ENCODE measurements at places on chromosomes 11 and 22.

- peak; percentile 14 for DNase-seq
These were observed 615 bp downstream of the STT3A start for GRCh38 chr11:125593114-125593820.

DNA sequence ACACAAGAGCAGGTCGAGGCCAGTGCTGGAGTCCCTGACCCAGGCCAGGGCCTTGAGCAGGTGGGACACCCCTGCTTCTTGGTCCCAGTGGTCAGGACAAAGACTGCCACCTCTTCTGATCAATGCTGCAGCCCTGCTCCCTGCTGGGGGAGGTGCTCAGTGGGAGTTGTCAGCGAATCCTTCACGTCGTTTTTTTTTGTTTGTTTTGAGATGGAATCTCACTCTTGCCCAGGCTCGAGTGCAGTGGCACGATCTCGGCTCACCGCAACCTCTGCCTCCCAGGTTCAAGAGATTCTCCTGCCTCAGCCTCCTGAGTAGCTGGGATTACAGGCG lies 34.7 kb downstream of the NUP50 start:
- no peak for DNase-seq

GRCh38 chr11:83862691-83863090 lies 576.5 kb upstream of the CCDC90B start:
- no peak for DNase-seq

GRCh38 chr11:71211631-71212030 lies 40.7 kb downstream of the SHANK2 start:
- DNase-seq: no peak

DNA sequence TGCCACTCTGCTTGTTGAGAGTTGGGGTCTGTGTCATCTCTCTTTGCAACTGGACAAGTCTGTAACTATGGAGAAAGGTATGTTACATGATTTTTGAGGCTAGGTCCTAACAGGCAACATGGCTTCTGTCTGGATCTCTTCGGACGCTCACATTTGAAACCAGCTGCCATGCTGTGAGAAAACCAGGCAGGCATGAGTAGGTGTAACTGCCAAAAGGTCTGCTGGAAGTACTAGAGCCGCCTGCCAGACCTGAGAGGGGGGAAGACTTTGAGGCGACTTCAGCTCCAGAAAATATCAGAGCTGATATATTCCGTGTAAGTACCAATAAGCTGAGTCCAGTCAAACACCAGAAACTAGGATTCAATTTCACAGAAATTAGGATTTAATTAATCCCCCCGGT lies 579.5 kb downstream of the LRRC4C start:
- no peak for DNase-seq

DNA sequence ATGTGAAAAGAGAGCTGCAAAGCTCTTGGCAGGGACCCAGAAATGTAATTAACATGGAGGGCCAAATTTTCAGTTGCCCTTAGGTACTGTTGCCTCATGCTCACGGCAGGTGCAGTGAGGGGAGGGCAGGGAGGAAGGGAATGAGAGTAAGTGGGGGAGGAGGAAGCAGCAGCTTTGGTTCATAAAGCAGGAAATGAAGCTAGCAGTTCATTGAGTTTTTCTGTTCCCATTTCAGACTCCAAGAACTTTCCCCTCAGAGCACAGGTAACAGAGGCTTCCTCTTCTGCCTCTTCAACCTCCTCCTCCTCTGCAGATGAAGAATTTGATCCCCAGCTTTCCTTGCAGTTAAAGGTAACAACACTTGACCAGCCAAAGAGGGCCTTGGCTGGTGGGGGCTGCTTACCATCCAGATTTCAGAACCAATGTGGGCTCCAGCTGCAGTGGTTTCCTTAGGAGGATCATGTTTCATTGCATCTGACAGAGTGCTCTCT lies 57.9 kb upstream of the PARVA start:
- DNase-seq: no peak

GRCh38 chr11:76659672-76660532 lies 10.6 kb downstream of the LRRC32 start:
- no peak for DNase-seq

DNA sequence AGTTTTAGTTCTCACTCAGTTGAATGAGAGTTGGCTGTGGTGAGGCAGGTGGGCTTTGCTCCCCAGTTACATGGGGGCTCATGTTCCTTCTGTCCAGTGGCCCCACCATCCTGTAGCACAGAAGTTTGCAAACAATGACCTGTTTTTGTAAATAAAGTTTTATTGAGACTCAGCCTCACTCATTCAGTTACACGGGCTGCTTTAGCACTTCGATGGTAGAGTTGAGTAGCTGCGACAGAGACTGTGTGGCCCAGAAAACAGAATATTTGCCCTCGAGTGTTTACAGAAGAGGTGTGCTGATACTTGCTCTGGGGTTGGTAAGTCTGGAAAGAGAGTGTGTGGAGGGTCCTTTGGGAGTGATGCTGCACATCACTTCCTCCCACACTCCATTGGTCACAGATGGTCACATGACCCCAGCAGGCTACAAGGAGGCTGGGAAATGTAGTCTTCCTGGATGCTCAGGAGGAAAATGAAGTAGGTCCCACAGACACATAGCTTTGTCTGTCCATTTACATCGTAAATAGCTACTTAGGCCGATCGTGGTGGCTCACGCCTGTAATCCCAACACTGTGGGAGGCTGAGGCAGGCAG lies 34.6 kb downstream of the IFT27 start:
- peak; percentile 11 for DNase-seq

DNA sequence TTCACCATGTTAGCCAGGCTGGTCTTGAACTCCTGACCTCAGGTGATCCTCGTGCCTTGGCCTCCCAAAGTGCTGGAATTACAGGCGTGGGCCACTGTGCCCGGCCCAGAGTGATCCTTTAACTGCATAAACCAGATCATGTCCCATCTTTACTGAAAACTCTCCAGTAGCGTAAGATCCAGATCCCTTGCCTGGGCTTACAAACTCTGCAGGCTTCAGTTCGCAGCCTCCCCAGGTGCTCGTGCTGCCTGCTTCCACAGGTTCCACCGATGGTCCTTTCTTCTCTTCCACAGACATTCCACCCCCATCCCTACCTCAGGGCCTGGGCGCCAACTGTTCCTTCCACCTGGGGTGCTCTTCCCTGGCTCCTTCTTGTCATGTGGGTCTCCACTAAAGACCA lies 88.8 kb upstream of the SHANK2 start:
- DNase-seq: no peak

GRCh38 chr11:45142241-45143055 lies 4.0 kb upstream of the PRDM11 start:
- no peak for DNase-seq

DNA sequence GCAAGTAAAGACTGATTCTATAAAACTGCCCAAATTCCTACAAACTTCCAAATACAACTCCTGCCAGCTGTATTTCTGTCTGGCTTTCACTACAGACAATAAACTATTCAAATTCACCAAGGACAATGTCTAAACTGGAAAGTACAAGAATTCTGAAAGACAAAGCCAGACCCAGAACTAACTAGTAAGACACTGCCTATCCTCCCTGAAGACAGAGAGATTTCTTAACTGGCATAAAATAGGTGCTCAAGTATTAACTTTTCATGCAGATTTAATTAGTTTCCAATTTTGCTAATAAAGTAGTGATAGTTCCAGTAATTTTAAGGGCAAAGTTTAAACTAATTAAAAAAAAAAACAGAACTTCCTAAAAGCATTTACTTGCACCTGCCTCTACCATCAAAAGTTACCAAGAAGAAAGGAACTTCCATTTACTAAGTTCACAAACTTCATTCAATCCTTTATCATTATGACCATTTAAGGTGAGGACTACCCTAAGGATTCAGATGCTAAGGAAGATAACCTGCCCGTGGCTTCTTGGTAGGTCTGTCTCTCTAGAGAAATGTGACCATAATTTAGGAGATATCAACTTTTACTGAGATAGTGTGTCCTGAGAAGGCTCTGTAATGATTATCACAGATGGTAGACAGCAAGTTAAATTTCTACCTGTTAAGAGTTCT lies 45.2 kb downstream of the CELF1 start:
- no peak for DNase-seq

DNA sequence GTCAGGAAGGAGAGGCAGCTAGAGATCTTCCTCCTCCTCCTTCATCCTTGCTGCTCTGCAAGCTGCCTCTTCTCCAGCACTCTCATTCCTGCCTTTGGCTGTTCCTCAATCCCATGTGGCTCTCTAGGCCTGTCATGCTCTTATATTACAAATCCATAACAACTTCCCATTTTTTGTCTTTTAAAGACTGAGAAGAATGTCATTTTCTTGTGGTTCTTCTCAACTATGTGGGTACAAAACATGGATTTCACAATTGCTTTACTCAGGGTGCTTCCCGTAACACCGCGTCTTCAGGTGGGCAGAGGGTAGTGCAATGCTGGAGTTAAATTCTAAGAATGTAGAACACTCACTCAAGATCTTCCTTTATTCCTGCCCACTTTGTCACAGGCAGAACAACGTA lies 6.8 kb upstream of the CAT start:
- DNase-seq: peak; percentile 91

DNA sequence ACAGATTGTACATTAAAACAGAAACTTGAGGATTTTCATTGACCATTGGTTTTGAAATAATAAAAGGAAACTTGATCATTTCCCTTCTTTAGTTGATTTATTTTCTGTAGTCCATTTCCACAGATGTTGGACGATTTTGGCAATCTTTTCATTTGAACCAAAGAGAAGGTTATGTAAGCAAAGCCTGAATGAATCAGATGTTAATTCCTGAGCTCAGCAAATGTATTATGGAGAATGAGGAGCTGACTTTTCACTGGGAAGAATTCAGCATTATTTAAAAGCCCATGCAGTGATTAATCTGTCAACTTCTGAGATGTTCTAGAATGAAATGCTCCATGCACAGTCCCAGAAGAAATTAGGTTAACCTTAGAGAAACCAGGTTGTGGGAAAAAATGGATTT lies 29.0 kb downstream of the ELMOD1 start:
- DNase-seq: no peak

DNA sequence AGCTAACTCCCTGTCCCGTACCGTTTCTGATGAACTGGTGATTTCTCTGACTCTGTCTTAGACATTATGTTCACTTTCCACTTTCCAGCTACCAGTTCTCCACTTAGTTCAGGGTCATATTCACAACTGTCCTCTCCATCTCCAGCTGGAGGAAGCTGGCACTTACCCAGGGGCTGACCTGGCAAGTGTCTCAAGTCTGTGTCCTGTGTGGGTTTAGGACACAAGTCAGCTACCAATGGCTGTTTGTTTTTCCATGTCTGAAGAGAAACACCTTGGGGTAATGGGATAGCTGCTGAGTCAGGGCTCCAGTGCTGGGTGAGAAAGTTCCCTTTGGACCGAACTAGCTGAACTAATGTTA lies 134.4 kb downstream of the CSNK2A3 start:
- DNase-seq: no peak

DNA sequence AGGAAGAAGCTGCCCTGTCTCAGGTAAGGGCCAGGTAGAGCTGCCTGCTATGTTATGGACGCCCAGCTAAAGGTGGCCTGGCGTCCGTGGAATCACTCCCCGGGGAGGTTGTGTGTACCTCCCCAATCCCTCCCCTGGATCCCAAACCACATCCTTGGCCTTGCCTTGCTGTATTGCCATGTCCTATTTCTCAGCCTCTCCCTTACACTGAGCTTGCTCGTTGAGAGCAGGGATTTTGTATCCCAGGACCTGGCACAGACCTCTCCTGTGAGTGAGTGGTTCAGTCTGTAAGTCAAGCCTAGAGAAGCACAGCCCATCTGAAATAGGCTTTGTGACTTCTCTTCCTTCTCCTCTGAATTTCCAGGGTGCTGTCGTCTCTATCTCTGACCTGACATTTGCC lies 53.9 kb downstream of the TRAF6 start:
- no peak for DNase-seq

GRCh38 chr11:104090767-104091166 lies 54.3 kb downstream of the DDI1 start:
- DNase-seq: no peak

- DNase-seq: no peak
These were observed 26.4 kb downstream of the PDE3B start for GRCh38 chr11:14669958-14670357.

GRCh38 chr11:116692318-116693101 lies 80.3 kb downstream of the BUD13 start:
- no peak for DNase-seq

DNA sequence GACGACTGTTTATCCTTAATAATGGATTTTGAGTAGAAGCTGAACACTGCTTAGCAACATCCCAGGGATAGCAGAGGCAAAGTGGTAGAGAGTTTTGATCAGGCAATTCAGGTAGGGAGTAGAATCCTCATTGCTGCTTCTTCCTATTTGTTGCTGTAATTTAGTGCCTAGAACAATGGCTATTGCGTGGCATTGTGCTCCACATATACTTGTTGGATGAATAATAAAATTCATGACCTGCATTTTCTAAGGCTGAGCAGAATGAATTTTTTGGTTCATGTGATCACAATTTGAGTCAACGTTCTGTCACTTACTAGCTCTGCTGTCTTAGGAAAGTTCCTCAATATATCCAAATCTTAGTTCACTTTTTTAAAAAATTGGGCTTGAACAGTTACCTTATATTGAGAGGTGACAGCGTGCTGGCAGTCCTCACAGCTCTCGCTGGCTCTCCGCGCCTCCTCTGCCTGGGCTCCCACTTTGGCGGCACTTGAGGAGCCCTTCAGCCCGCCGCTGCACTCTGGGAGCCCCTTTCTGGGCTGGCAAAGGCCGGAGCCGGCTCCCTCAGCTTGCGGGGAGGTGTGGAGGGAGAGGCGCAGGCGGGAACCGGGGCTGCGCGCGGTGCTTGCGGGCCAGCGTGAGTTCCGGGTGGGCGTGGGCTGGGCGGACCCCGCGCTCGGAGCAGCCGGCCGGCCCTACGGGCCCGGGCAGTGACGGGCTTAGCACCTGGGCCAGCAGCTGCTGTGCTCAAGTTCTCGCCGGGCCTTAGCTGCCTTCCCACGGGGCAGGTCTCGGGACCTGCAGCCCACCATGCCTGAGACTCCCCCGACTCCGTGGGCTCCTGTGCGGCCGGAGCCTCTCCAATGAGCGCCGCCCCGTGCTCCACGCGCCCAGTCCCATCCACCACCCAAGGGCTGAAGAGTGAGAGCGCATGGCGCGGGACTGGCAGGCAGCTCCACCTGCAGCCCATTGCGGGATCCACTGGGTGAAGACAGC lies 350.6 kb downstream of the ETS1 start:
- DNase-seq: peak; percentile 6

GRCh38 chr11:91421641-91422040 lies 803.0 kb upstream of the FAT3 start:
- DNase-seq: no peak

DNA sequence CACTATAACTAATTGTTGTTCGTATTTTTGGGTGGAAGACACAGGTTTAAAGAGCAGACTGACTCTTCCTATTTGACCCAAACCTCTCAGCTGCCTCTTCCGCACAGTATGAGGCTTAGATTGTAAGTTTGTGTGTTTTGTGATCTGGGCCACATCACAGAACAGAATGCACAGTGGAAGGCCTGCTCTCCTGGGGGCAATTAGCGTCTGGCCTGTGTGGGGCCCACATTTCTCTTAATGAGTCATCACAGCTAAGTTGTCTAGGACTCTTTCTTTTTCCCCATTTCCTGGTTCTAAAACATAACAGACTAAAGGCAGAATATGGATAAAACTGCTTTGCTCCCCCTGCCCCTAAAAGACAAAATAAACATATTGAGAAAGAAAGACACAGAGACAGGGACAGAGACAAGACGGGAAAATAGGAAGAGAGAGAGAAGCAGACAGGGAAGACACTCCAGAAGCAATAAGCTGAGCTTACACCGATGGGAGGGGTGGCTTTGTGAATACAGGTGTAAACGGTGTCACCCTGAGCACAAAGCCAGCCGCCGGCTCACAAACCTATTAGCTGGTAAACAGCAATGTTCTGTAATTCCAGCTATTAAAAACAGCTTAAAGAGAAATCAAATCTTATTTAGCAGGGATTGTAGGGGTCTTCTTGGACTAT lies 127.4 kb upstream of the OPCML start:
- DNase-seq: no peak

GRCh38 chr11:32435511-32435941 lies at the start of gene WT1:
WT1 (minus strand) TSS chr11:32435539.
- no peak for DNase-seq

GRCh38 chr11:131833366-131833765 lies 463.0 kb downstream of the NTM start:
- peak; percentile 35 for DNase-seq

All from inflammatory macrophage (primary cell).